ENCODE measurements at places on chromosomes 4 and X.

DNA sequence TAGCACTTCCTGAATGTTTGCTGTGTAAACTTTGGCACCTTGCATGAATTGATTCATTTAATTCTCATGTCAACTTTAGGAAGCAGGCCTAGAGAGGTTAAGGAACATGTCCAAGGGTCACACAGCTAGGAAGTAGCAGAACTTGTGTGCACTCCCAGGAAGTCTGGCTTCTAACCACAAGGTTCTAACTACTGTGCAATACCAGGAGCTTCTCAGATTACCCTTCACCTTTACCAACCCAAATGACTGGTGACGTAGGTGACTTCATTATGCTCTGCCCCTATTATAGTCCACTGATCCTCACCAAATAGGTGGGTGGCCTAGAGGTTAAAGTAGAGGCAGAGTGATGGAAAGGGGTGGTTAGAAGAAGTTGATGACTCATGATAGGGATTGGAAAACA is 14.4 kb downstream of the AR start:
- no peak for DNase-seq

GRCh38 chrX:13487731-13488505 is 81.5 kb upstream of the EGFL6 start:
- peak; percentile 28 for DNase-seq

GRCh38 chr4:101969965-101970364 is 179.4 kb downstream of the BANK1 start:
- no peak for DNase-seq

DNA sequence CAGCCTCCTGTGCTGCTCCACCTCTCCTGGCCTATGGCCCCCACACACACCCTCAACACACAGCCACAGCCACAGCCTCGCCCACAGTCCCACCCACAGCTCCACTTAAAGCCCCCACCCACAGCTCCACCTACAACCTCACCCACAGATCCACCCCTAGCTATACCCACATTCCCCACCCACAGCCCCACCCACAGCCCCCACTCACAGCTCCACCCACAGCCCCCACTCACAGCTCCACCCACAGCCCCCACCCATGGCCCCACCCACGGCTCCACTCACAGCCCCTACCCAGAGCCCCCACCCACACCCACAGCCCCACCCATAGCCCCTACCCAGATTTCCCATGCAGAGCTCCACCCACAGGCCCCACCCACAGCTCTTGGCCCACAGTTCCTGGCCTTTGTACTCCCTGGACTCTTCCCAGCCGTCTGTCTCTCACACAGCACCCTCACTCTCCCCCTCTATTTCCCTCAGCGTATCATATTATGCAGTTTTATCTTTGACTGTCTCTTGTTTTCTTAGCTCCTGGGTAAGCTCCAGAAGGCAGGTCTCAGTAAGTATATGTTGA is 322.5 kb downstream of the EVC2 start:
- DNase-seq: no peak

DNA sequence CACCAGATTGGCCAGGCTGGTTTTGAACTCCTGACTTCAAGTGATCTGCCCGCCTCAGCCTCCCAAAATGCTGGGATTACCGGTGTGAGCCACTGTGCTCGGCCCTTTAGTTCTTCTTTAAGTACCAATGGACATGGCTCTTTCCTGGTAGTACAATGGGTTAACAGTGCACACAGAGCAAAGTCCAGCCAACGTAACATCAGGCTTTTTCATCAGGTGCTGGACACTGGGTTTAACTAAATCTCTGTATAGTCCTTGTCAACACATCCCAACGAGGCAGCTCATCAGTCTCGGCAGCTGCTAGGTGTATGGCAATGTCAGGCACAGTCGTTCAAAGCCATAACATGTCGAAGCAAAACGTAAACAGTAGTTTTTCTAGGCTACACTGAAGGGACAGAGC is 93.8 kb downstream of the HDAC8 start:
- no peak for DNase-seq

DNA sequence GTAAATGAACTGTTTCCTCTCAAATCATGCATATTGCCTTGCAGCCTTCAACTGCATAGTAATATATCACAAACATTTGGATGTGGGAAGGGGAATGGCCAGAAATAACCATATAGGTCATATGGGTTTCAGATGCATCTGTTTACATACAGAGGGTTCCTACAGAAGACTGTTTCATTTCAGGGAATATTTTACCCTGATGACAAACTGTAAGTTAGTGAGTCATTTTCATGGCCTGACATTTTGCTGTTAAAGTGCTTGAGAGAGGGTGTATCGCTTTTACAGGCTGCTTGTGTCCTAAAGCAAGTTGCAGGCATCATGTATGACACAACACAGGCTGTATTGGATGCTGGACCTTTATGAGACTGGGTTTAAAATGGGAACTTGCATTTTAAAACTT is 25.5 kb upstream of the AMOT start:
- no peak for DNase-seq

DNA sequence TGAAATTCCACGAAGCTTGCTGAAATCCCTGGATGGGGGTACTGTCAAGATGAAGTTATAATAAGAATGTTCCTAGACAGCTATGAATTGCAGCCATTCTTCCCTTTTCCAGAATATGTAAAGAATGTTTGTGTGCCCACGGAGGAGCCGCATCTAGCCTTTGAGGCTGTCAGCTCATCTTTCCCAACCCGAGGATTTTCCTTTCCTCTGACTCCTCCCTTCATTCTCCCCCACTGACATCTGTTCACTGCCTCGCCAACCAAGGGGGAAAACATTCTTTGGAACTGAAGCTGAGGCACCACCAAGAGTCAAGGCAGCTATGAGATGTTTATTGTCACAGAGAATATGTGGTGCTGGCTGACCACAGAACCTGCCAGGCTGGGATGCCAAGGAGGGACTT is 8.8 kb downstream of the NHSL2 start:
- DNase-seq: no peak

DNA sequence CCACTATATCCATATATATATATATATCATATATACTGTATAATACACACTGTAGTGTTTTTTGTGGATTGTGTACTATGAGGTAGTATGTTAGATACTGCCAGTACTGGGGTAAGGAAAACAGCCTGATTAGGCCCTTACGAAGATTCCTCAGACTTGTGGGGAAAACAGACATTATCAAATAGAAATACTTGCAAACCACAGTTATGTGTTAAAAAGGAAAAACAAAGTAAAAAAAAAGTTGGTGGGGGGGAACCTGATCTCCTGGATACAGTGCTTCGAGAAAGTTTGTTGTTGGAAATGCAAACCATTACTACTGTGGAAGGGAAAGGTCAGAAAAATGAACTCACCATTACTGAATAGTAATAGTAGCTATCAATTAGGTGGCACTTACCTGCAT is 53.0 kb downstream of the PKD2 start:
- no peak for DNase-seq

GRCh38 chrX:30812326-30812725 is 76.7 kb downstream of the TAB3 start:
- DNase-seq: no peak

Data from AML-193 (cell line).